Smooth muscle cell of the brain vasculature (primary cell): ENCODE measurements at places on chromosomes 11 and 22.
A peak's percentile ranks its signal among the peaks of the same experiment; 100 is the strongest.

DNA sequence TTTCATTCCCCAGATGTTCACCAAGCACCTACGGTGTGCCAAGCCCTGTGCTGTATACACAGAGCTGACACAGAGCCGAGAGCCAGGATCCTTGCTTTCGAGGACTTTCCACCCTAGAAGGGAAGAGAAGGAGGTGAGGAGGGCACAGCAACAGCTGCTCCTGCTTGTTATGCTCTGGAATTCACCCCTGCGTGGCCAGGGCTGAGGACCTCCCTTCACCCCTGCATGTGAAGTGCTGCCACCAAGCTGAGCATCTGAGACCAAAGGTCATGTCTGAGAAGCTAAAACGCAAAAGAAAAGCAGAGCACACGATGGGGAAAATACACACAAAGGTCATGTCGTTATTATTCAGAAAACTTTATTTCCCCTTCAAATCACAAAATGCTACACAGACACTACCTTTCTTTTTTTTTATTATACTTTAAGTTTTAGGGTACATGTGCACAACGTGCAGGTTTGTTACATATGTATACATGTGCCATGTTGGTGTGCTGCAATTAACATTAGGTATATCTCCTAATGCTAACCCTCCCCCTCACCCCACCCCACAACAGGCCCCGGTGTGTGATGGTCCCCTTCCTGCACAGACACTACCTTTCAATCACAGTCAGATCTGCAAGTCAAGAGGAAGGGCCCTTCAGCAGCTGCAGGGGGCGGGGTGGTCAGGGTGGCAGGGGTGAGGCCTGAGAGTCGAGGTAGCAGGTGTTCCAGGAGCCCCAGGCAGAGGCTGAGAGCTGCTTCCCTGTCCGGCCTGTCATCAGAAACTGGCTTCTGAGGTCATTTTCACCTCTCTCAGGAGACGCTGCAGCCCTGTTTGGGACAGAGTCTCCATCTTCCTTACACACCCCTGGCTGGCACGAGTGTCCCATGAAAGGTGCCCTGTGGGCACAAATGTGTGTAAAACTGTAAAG lies 40.1 kb upstream of the PRR5 start:
- no peak for DNase-seq

- no peak for DNase-seq
These were observed 82.4 kb downstream of the BCR start for GRCh38 chr22:23262518-23263332.

DNA sequence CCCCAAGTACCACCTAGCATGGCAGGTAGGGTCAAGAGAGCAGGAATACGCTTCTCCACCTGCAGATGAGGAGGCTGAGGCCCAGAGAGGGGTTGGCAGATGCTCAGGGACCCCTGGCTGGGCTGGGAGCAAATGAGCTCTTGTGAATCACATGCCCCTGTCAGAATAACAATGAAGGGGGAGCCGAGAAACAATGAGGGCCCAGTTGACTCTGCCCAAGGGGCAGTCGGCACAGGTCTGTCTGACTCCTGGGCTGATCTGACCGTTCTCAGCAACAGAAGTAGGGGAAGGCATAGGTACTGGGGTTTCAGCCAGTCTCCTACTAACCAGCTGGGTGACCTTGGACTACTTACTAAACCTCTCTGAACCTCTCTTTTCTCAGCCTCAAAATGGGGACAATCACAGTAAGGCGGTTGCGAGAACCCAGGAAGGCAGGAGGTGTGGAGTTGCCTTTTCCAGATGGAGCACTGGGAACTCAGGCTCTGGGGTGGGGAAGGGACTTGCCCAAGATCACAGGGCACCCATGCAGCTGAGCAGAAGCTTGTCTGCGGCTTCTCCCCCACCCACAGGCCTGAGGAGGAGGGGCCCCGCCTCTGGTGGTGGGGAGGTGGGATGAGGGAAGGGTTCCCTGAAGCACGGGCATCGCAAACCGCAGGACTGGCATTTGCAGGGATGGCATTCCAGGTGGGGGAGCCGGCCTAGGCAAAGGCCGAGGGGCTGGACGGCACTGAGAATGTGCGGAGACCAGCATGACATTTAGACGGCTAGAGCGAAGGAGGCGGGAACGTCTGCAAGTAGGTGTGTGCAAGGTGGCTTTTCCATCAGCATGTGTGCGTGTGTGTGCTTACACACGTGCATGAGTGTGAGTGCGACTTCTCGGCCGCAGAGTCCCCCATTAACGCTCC lies 163.0 kb downstream of the MN1 start:
- no peak for DNase-seq

DNA sequence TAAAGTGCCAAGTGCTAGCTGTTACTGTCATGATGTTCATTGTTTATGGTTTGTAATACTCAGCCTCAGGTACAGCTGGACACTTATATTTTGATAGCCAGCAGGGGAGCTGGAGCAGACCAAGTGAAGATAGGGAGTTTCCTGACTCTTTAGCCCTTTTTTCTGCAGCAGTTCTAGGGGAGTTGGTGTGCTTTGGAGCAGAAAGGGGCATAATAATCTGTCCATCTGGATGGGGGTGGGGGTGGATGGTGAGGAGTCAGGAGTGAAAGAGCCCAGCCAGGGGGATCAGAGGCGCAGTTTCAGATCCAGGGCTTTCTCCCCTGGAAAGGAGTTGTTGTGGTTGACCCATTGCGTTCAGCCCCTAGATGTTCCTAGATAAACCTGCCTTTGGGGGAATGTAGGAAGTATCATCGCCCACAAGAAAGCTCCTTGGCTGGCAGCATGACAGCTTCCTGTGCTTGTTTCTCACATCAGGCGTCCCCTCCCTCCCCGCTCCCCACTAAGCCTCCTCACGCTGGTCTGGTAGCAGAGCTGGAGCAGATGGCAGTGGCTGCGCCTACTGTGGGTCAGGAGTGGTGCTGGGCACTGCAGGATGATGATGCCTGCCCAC lies 41.9 kb downstream of the MED15 start:
- DNase-seq: no peak

DNA sequence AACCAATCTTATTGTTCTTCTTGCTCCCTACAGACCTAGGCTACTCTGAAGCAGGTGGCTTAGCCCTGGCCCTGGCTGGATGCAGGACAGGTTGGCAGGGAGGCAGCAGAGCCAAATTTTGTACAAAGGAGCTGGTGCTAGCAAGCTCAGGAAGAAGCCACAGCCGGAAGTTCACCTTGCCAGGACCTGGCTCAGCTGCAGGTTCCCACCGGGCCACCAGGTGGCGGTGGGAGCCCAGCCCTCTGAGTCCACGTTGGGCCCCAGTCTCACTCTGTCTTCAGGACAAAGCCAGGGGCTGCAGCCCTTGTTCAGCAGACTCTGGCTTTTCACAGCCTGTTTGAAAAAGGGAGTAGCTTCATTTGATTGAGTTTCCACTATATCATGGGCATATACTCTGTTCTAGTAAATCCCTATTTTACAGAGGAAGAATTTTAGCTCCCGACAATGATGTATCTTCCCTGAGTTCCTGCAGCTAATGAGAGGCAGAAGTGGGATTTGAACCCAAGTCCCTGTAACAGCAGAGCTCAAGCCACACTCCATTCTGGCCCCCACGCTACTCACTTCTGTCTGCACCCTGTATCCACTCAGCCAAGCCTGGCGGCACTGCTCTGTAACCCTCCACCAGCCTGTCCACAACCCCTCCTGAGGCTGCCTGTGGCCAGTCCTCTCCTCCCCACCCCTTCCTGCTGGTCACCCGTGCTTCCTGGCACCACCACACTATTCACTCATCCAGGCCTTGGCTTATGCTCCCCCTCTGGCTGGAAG lies 3.3 kb downstream of the TKFC start:
- DNase-seq: peak; percentile 58

GRCh38 chr11:122523846-122524805 lies 131.4 kb upstream of the UBASH3B start:
- DNase-seq: peak; percentile 43

- no peak for DNase-seq
These were observed 32.9 kb upstream of the HORMAD2 start for GRCh38 chr22:30047364-30047738.

DNA sequence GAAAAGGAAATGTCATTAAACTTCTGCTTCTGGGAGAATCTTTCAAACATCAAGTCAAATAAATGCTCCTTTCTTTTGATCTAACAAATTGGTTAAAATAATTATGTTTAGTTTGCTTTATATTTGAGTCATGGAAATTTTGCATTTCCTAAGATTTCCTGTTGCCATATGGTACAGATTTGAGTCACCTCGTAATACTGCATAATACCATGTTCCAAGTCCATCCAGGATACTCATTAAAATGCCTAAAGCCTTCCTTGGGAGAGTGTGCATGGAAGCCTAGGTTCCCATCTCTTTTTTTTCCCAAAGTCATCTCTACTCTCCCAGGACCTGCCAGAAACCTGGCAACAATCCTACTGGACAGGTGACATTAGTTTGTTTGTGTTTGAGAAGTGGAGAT lies 4.2 kb downstream of the OR9I1 start:
- no peak for DNase-seq

DNA sequence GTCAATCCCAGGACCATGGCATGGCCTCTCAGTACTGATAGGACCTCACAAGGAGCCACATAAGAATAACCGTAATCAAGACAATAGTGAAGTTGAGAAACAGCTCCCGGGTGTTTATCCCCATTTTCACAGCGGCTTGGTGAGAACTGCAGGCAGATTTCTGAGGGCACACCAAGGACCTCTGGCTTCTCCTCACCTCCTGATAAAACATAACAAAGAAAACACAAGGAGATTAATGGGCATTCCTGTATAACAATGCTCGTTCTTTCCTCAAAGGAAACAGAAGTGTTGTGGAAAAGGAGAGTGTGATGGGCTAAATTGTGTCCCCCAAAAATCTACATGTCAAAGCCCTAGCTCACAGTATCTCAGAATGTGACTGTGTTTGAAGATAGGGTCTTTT lies 4.0 kb downstream of the SLN start:
- DNase-seq: no peak

DNA sequence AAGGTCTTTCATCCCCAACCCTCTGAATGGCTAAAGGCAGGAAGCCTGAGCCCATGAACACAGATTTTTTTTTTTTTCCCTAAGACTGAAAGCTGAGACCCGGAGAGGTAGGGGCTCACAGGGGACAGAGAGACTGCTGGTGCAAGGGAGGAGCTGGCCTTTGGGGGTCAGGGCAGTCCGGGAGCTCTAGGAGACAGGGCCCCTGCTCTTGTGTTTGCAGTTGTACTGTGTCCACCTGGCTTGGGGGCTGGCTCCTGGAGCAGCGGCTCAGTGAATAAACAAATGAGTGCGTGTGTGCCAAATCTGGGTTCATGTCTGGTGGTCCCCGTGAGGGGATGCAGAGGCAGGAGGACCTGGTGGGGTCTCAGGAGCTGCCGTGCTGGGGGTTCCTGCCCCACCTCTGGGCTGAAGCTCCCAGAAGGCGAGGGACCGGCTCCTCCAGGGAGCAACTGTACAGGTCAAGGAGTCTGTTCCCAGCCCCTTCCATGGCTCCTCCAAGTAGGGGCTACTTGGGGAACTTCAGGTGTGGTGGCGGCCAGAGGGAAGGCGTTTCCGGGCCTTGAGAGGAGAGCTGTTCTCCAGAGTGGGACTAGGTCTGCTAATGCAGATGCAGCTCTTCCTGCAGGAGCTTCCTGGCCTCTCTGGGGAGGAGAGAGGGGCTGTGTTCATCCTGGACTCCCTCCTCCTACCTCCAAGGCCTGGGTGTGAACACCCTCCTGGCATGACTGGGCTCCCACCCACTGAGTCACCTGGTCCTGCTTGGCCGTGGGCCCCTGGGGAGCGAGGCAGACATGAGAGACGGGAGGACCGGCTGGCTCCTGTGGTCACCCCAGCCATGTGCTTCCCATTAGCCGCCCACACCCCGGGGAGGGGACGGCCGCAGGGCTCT lies 57.6 kb downstream of the FBXO7 start:
- DNase-seq: peak; percentile 66

- DNase-seq: no peak
These were observed 1054.3 kb upstream of the TENM4 start for GRCh38 chr11:80495116-80495515.

- DNase-seq: peak; percentile 83
These were observed 13.1 kb downstream of the B3GNT6 start for GRCh38 chr11:77047007-77047927.

DNA sequence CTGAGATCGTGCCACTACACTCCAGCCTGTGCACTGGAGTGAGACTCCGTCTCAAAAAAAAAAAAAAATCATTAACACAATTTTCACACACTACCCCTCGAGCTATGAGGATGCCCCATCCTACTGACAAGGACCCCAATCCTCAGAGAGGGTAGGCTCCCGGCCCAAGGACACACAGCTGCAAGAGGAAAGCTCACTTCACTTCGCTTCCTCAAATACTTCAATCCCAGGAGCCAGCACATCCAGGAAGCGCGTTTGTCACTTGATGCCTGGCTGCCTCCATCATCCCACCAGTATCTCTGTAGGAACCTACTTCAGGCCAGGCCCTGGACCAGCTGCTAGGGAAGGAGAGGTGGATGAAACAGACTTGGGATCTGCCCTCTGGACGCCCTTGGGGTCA lies 144.0 kb downstream of the CRYBB2 start:
- DNase-seq: no peak

DNA sequence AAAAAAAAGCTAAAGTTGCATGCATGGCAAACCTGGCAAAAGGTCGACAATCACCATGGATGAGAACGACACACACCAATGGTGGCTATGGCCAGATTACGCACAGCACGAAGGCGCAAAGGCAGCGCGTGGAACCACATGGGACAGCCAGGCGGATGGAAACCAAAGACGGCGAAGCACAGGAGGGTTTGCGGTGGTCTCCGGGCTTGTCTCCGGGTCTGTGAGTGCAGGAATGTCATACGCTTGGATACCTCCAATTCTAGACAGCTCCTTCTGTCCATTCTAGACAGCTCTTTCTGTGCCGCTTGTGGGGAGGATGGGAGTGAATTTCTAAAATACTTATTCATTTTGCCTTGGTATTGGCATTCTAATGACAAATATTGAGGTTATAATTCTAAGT lies 685.4 kb downstream of the BRD1 start:
- no peak for DNase-seq

- no peak for DNase-seq
These were observed 10.3 kb downstream of the PRDM10 start for GRCh38 chr11:129992161-129992944.

- DNase-seq: no peak
These were observed 130.5 kb downstream of the GRIA4 start for GRCh38 chr11:105740164-105740903.

DNA sequence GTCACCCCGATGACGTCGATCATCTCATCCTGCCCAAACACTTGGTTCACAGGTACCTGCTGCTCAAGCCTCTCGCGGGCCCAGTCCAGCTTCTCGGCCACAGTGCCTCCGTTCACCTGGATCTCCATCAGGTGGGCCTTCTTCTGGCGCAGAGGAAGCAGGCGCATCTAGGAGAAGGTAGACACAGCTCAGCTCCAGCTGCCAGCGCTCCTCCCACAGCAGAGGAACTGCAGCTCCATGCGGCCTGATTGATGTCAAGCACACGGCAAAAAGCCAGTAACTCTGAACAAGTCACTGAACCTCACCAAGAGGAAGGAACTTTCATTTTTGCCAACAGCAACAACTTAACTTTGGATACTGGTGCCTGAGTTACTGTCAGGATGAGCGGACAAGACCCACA lies 4.0 kb downstream of the RPL3 start:
- no peak for DNase-seq

DNA sequence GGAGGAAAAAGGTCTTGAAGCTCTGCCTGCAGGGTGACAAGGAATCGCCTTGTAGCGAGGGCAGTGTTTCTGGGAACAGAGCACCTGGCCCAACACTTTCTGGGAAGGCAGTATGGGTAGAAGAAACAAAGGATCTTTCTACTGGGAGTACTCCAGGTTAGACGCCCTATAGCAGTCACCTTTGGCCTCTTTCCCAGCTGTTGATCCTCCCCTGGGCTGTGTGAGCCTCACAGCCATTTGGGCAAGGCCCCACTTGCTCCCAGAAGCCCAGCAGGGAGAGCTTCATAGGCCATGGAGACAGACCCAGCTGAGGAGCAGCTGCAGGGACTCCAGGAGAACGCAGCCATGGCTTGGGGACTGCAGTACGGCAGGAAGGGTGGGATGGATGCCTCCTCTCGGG lies 1.2 kb downstream of the SLCO2B1 start:
- DNase-seq: no peak
